ENCODE measurements at places on chromosomes 3 and 15.

GRCh38 chr3:102129760-102130608 lies 280.7 kb downstream of the NFKBIZ start:
- DNase-seq: no peak

- DNase-seq: no peak
Observed at GRCh38 chr3:2948882-2949281, 161.3 kb downstream of the IL5RA start.

- no peak for DNase-seq
Observed at GRCh38 chr15:65377105-65377975, 462 bp downstream of the IGDCC3 start.

GRCh38 chr3:160069986-160070385 lies 81.4 kb downstream of the IL12A start:
- DNase-seq: no peak

GRCh38 chr15:36332301-36332700 lies 247.1 kb upstream of the CDIN1 start:
- DNase-seq: no peak

DNA sequence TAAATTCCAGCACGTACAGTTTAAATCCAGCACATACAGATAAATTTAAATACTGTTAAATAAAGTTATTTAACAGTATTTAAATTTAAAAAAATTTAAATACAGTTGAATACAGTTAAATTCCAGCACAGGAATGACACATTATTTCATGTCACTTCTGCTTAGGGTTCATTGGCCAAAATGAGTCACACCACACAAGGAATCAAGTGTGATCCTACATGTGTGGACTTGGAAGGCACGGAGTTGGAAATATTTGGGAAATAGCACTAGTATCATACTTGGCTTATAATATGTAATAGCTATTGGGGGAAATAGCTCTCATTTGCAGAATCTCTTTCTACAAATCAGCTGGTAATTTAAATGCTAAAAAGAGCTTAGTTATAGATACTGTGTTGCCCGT lies 10.6 kb downstream of the RAB7A start:
- DNase-seq: no peak

GRCh38 chr15:100781961-100782530 lies 97.6 kb upstream of the ALDH1A3 start:
- no peak for DNase-seq

DNA sequence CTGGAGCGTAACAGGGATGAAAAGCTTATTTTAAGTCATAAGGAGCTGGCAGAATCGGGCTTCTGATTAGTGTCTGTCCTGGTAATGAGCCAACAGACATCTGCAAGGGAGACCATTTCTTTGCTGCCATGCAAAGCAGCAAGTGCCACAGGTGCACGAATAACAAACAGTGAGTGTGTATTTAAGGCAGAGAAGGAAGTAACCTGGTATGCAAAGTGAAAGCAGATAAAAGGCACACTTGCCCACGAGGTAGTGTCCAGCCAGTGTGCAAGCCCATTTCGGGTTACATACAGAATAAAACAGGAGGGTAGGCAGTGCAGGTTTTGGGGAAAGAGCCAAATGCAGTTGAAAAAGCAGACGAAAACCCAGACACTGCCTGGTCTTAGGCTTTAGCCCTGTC lies 1153.7 kb downstream of the SI start:
- DNase-seq: no peak

DNA sequence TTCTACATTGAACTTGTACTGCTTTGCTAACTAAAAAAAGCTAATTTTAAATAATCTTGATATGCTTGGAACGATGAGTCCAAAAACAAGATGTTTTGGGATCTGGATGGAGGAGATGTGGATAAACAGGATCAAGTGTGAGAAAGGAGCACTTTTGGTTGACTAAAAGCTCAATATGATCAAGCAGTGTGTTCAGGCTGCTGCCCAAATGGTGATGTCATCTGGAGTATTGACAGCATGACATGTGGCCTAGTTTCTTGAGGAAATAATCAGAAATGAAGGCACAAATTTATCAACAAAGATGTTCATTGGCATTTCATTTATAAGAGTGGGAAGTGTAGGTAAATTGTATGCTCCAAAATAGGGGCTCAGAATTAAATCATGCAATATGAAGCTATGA lies 161.2 kb downstream of the SOX2 start:
- no peak for DNase-seq

DNA sequence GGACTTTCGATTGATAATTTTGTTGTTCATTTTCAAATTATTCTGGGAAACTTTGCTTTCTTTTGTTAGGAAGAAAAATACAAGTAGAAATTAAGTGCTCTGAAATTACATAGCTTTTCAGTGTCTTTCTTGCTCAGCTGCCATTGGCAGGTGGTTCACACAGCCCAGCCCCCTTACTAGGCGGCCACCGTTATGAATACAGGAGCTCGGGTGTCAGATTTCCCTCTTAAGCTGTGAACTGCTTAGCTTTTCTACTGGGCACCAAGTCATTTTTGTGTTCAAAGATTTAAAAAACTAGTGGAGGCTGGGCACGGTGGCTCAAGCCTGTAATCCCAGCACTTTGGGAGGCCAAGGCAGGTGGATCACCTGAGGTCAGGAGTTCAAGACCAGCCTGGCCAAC lies 55.2 kb downstream of the HMG20A start:
- no peak for DNase-seq

GRCh38 chr3:14507757-14508504 lies 32.2 kb downstream of the GRIP2 start:
- no peak for DNase-seq

- DNase-seq: no peak
Observed at GRCh38 chr3:11567516-11568467, 75.9 kb downstream of the VGLL4 start.

DNA sequence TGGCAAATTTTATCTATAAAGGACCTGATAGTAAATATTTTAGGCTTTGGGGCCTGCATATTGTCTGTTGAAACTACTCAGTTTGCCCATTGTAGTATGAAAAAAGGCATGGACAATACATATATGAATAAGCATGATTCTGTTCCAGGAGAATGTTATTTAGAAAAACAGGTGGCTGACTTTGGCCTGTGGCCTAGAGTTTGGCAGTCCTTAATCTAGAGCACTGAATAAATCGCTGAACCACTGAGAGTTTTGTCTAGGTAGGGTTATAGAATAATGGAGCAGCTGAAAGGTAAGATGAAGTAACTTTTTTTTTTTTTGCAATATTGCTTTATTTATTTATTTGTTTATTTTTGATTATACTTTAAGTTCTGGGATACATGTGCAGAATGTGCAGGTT lies 75.0 kb downstream of the LRRC49 start:
- DNase-seq: no peak

- DNase-seq: no peak
Observed at GRCh38 chr15:76160426-76161152, 100.8 kb downstream of the TMEM266 start.

GRCh38 chr15:22930782-22931484 lies 49.2 kb downstream of the CYFIP1 start:
- no peak for DNase-seq

DNA sequence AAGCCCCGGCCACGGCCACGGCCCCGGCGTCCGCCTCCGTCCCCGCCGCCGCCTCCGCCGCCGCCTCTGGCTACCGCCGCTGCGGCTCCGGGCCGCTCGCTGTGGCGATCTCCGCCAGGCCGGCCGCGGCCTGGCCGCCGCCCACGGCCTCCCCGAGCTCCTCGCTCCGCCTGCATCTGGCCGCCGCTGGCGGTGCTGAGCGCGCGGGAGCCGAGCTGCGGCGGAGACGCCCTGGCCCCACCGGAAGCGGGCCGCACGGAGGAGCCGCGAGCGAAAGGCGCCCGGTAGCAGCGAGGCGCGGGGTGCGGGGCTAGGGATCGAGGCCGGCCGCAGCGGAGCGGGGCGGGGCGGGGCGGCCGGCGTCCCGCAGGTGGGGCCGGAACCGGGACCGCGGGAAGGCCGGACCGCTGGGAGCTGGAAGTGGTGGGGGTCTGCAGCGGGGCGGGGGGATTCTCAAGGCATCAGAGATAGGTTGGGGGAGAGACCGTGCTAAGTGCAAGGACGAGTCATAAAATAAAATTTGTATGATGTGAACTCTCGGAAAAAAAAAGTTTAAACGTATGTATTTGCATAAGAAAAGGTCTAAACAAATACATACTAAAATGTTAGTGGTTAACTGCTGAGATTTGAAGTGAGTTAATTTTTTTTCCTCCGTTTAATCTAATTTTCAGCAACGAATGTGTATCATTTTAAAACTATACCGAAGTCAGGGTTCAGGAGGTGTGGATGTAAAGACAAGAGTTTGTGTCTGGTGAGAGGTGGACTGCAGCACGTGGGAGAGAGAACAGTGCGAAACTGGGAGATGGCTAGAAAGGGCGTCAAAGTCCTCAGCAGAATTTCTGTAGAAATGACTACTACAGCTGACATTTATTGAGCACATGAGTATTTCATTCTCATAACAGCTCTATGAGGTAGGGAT lies at the start of gene AVEN:
TSS of gene AVEN (minus strand) at position 334 of the 919 bp plus-strand sequence. CDS start at position 176, 158 bp downstream.
- peak; percentile 66 for DNase-seq

DNA sequence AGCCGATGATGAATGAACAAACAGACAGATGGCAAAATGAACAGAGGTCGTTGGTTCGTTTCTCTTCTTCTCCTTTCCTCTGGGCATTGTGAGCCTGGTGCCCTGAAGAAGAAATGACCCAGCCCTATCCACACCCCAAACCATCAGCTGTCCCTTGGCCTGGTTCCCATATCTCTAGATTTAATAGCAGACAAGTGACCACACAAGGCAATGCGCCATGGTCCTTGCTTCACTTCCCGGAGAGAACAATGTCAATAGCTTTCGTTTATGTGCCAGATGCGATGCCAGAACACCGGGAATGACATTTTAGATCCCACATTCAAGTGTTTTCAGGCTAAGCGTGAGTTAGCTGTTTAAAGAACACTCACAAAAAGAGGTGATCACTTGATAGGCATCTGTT lies 17.7 kb downstream of the POC1A start:
- no peak for DNase-seq

- no peak for DNase-seq
Observed at GRCh38 chr3:137325170-137325569, 367.4 kb downstream of the IL20RB start.

DNA sequence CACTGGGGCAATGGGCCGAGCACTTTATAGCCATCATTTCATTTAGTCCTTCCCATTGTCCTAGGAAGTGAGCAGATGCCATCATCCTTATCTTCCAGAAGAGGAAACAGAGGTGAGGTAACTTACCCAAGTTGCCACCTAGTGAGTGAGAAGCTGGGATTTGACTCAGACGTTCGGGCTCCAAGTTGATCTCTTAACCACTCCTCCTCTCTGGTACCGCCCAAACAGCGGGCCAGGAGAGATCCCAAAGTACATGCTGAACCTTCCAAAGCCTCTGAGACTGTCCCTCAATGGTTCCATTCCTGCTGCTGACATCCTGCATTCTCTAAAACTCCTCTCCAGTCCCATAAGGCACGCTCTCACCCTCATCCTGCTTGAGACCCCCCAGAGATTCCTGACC lies 56.2 kb downstream of the EXOG start:
- DNase-seq: no peak

- DNase-seq: peak; percentile 62
Observed at GRCh38 chr3:129650256-129650872, 43.9 kb upstream of the PLXND1 start.

GRCh38 chr3:53674582-53674981 lies 171.6 kb downstream of the CHDH start:
- DNase-seq: no peak

- DNase-seq: no peak
Observed at GRCh38 chr3:47661121-47661752, 82.6 kb upstream of the CSPG5 start.

DNA sequence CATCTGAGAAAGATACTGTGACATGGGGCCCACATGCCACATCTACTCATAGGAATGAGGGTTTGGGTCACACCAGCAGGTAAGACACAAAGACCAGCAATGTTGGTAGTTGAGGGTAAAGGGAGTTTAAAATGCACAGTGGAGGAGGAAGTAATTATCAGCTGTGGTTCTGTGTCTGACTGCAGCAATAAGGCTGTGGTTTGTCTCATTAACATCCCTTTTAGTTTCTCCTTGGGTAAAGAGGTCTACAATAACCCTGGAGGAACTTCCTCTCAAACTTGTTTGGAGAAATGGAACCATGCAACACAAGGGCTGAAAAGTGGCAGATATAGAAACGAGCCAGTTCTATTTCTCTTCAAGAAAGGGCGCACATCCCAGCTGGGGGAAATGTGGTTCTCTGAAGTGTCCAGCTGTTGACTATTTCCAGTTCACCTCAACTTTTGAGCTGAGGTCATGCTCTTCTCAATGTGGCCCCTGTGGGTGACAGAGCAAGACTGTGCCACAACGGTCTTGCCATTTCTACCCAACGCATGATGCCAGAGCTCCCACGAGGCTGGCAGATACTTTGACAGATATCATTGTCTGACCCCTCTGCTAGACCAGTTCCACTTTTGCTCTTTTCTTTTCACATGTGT lies 234.3 kb downstream of the SQOR start:
- no peak for DNase-seq

DNA sequence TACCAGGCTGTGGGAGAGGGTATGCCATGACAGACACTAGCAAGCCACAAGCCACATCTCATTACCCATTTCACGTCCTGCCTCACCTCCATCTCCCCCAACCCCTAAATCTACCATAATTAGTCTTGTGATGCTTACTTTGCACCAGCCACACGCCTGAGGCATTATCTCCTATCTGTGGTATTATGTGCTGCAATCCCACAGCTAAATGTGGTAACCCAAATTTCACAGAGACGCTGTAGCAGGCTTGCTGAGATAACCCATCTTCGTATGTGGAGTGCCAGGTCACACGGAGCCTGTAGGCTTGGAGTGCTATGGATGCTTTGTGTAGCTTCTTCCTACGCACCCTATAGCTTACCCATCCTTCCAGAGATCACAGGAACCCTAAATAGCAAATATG lies 256.7 kb upstream of the KCNH8 start:
- peak; percentile 4 for DNase-seq

- DNase-seq: no peak
Observed at GRCh38 chr3:107894998-107895397, 195.8 kb downstream of the CD47 start.

DNA sequence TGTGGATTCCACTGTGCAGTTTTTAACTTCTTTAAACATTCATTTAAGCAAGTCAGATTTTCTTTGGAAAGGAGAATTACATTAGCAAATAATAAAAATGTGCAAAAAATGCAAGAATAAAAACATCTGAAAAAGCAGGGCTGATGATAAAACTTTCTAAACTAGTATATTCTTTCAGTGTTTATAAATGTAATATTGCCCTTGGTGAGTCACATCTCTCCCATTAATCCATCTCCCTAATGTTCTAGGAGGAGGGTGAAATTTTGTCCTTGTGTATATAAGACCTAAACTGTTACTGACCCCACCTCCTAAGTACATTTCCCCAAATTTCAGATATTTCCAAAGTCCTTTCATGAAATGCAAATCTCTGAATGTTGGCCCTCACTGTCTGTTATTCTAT lies 28.5 kb upstream of the DCUN1D1 start:
- no peak for DNase-seq

Measured in stimulated activated CD4-positive, alpha-beta T cell treated with anti-CD3 and anti-CD28 coated beads, Interleukin-4, amount 100 ng/mL, for 24 hours (primary cell).